Foreskin fibroblast (primary cell): ENCODE measurements at places on chromosomes 6 and 20.

- peak; percentile 56 for DNase-seq
These were observed 38.3 kb downstream of the SNX3 start for GRCh38 chr6:108222504-108222903.

GRCh38 chr6:144006736-144007477, 1.2 kb downstream of the PLAGL1 start:
- DNase-seq, result peak; percentile 64

GRCh38 chr6:64998204-64998603, 708.8 kb downstream of the EYS start:
- DNase-seq, result no peak

GRCh38 chr6:158667360-158667981, 17.6 kb downstream of the SYTL3 start:
- DNase-seq, result no peak

- no peak for DNase-seq
These were observed 77.0 kb downstream of the CDH4 start for GRCh38 chr20:61328911-61329558.

DNA sequence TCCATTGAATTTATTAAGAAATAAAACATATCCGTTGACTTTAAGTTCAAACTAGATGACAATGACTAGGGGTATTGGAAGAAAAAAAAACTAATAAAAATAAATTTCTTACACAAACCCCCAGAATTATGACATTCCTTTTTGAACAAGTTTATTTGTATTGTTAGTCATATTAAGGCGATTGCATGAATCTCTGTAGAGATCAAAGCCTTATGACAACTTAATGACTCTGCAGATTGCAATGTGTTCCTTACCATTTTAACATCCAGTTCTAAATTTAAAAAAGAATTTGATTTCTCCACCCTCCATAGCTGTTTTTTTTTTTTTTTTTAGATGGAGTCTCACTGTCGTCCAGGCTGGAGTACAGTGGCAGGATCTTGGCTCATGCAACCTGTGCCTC, 189.8 kb upstream of the CEP162 start:
- DNase-seq, result peak; percentile 77
